ENCODE measurements at places on chromosomes 6 and 20. TPM values are rescaled to one million over a fixed set of nuclear protein-coding genes. Genes with fewer than 3 reads are reported as not detected.
A peak's percentile ranks its signal among the peaks of the same experiment; 100 is the strongest.

- no peak overlapping the region for H3K4me3 ChIP-seq
- no peak overlapping the region for H3K27ac ChIP-seq
- DNase-seq, result no peak
- H3K27me3 ChIP-seq, result no peaks in the 10 kb centered on the region
- H3K4me1 ChIP-seq, result peaks cover 7% of the 10 kb centered on the region
These were observed 349.3 kb downstream of the SOX4 start for GRCh38 chr6:21942897-21943296.

- DNase-seq, result peak; percentile 75
- H3K27me3 ChIP-seq, result no peaks in the 10 kb centered on the region
- H3K36me3 ChIP-seq, result peaks cover 33% of the 10 kb centered on the region
- H3K4me3 ChIP-seq, result peak overlapping the region; percentile 73
- H3K4me1 ChIP-seq, result peaks cover 13% of the 10 kb centered on the region
- H3K27ac ChIP-seq, result peak overlapping the region; percentile 87
These were observed 1.1 kb downstream of the GNL1 start for GRCh38 chr6:30554962-30555815.

DNA sequence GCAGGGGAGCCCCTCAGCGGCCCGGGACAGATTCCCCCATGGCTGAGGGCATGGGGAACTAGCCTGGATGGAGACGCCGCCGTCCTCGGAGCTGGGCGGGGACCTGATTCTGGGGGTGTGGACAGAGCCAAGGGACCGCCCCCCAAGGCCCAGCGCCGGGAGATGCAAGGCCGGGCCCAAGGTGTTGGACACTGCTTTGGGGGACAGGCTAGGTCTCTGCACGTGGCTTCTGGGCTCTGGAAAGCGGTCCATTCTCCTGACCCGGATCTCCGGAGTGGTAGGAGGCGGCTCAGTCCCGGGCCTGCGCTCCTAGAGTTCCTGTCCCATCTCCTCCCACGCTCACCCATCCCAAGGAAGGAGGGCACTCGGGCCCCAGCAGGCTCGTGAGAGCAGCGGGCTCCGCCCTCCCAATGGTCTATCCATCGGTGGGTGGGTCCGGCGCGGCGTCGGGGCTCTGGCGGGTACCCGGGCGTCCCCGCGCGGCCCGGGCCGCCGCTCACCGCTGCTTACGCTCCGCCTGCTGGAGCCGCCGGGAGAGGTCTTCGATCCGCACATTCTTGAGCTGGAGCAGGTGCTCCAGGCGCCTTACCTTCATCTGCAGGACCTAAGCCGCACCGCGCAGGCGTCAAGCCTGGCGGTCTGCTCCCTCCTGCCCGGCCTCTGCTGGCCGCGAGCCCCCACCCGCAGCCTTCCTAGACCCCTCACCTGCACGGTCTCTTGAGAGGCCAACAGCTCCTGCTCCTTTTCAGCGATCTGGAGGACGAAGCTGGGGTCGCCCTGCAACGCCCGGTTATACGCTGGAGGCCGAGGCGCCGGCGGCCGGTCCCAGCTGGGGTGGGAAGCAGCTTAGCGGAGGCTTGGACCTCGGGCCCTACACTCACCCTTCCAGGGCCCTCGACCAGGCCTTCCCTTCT lies 3.3 kb downstream of the SPEF1 start:
- peak; percentile 54 for DNase-seq
- peaks cover 52% of the 10 kb centered on the region for H3K27me3 ChIP-seq
- no peak overlapping the region for H3K27ac ChIP-seq
- H3K36me3 ChIP-seq, result no peaks in the 10 kb centered on the region
- no peaks in the 10 kb centered on the region for H3K4me1 ChIP-seq
- H3K4me3 ChIP-seq, result peak overlapping the region; percentile 21

- no peak overlapping the region for H3K27ac ChIP-seq
- H3K36me3 ChIP-seq, result no peaks in the 10 kb centered on the region
- DNase-seq, result no peak
- no peak overlapping the region for H3K4me3 ChIP-seq
These were observed 22.1 kb downstream of the TRAM2 start for GRCh38 chr6:52554684-52555280.

GRCh38 chr6:133855276-133855990 lies 33.5 kb upstream of the TCF21 start:
- H3K27ac ChIP-seq, result no peak overlapping the region
- peak; percentile 25 for DNase-seq
- H3K27me3 ChIP-seq, result peaks cover 39% of the 10 kb centered on the region
- H3K36me3 ChIP-seq, result no peaks in the 10 kb centered on the region
- no peaks in the 10 kb centered on the region for H3K4me1 ChIP-seq
- H3K4me3 ChIP-seq, result peak overlapping the region; percentile 17

GRCh38 chr20:1334761-1335160 lies 5.8 kb upstream of the SDCBP2 start:
- DNase-seq, result peak; percentile 51
- H3K27ac ChIP-seq, result no peak overlapping the region

DNA sequence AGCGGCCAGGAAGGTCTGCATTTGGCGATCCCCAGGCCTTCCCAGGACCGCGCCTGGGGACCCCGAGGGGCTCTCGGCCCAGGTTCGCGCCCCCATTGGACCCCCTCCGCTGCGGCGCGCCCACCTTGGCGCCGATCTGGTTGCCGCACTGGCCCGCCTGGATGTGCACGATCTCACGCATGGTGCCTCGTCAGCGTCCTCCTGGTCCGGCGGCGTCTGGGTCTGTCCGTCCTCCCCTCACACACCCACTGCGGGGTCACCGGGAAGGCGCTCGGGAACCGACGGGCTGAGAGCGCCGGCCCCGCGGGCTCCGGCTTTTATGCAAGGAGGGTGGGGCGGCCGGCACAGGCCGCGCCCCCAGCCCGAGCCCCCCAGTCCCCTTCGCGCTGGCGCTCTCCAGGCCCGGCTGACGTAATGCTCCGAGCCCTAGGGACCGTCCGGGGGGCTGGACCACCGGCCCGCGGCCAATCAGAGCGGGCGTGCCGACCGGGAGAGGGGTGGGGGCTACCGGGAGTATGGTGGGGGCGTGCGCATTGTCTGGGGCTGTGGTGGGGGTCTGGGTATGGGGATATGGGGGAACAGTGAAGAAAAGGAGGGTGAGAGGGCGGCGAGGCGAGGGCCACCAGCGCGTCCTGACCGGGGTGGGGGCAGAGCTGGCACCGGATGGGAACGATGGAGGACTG lies at the start of gene TUBB2B:
Gene TUBB2B (minus strand): TSS at position 291 of the 683 bp plus-strand sequence. CDS start 110 bp downstream, at position 181.
- H3K27me3 ChIP-seq, result peaks cover 59% of the 10 kb centered on the region
- peaks cover 20% of the 10 kb centered on the region for H3K4me1 ChIP-seq
- H3K27ac ChIP-seq, result no peak within 1 kb of the TSS
- H3K36me3 ChIP-seq, result no peaks in the 10 kb centered on the region
- DNase-seq, result peak; percentile 85
- H3K4me3 ChIP-seq, result peak within 1 kb of the TSS; percentile 45

DNA sequence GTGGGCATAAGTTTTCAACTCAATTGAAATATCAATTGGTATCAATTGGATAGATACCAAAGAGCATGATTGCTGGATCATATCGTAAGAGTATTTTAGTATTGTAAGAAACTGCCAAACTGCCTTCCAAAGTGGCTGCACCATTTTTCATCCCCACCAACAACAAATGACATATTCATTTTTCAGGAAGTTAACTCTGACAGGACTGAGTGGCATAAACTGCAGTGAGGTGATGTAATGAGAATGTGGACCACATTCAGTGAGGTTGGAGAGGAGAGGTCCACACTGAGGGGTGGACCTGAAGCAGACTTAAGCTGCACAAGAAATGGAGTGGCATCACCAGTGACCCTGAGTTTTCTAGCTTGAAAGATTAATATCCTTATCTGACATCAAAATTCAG lies 11.6 kb upstream of the CALHM6 start:
- no peak for DNase-seq
- H3K4me1 ChIP-seq, result no peaks in the 10 kb centered on the region
- H3K27me3 ChIP-seq, result no peaks in the 10 kb centered on the region
- no peak overlapping the region for H3K4me3 ChIP-seq
- H3K36me3 ChIP-seq, result no peaks in the 10 kb centered on the region

DNA sequence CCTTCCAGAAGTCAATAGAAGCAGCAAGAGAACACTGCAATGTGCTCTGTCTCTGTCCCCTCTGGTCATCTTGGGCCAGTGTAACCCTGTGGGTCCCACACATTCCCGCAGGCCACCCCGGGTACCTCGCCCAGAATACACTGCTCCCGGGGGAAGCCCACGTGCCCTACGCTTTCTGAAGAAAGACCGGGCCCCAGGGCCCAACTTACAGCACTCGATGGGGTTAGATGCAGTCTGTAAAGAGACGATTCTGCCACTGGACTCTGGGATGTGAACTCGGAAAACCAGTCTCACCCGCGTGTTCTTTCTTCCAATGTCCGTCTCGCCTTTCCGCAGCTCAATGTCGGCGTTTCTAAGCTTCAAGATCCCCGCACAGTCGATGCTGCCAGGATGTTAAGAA lies 68.7 kb downstream of the NFATC2 start:
- H3K27me3 ChIP-seq, result no peaks in the 10 kb centered on the region
- H3K36me3 ChIP-seq, result peaks cover 14% of the 10 kb centered on the region
- no peak overlapping the region for H3K27ac ChIP-seq
- DNase-seq, result no peak

GRCh38 chr20:36320261-36320897 lies 14.2 kb downstream of the DLGAP4 start:
- no peak for DNase-seq
- no peak overlapping the region for H3K4me3 ChIP-seq
- H3K36me3 ChIP-seq, result no peaks in the 10 kb centered on the region
- H3K4me1 ChIP-seq, result no peaks in the 10 kb centered on the region

GRCh38 chr6:50936277-50936681 lies 117.6 kb downstream of the TFAP2B start:
- H3K27me3 ChIP-seq, result no peaks in the 10 kb centered on the region
- H3K27ac ChIP-seq, result no peak overlapping the region
- no peaks in the 10 kb centered on the region for H3K4me1 ChIP-seq
- DNase-seq, result no peak

DNA sequence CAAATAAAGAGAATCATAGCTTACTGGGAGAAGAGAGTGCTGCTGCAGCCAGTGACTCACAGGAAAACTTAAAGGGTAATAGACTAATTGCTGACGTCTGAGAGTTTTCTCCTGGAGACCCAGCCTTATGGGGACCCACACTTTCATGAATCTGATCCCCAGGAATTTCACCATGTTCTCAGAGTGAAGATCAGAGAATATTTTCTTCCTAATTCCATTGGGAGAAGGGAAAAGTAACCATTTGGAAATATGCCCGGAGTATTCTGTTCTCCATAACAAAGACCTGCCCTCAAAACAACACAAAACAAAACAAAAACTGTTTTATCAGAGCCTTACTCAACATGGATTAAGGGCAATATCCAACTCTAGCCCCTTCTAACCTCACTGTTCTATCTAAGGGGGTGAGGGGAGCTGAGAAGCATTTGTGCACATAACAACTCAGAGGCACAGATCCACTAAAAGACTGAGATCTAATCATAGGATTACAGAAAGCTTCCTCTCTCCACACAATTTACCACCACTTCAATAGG lies 168.2 kb upstream of the SSTR4 start:
- no peak overlapping the region for H3K4me3 ChIP-seq
- no peak overlapping the region for H3K27ac ChIP-seq
- peaks cover 3% of the 10 kb centered on the region for H3K27me3 ChIP-seq

DNA sequence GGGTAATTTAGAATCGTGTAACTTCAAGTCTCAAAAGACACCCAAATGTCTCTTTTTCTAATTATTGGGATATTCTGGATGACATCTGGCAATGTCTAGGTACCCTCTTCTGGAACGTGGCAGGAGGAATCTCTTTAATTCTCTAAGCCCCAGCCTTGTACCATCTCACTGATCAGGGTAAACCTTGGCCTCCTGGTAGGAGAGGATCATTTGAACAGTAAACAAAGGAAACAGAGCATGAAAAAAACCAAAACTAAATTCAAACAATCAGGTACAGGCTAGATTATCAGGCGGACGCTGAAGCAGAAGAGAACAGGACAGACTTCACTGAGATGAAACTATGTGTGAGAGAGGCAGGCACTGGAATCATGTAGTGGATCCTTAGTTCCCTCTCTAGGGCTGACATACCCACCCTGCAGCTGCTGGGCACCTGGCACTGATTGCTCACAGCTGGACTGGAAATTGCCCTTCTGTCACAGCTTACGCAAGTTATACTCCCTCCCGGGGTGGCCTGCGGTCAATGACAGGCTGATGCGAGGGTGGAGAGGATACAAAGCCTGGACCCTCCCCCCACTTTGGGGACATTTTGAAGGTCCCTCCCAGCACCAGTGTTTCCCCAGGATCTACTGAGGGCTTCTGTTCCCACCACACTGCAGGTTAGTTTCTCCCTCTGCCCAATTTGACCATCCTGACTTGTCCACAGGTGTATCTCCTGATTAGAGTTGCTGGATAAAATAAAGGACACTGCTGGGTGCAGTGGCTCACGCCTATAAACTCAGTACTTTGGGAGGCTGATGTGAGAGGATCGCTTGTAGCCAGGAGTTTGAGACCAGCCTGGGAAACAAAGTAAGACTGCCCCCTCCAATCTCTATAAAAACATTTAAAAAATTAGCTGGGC lies 20.6 kb upstream of the ZBTB24 start:
- H3K4me1 ChIP-seq, result no peaks in the 10 kb centered on the region
- no peaks in the 10 kb centered on the region for H3K27me3 ChIP-seq
- no peak for DNase-seq
- no peaks in the 10 kb centered on the region for H3K36me3 ChIP-seq

DNA sequence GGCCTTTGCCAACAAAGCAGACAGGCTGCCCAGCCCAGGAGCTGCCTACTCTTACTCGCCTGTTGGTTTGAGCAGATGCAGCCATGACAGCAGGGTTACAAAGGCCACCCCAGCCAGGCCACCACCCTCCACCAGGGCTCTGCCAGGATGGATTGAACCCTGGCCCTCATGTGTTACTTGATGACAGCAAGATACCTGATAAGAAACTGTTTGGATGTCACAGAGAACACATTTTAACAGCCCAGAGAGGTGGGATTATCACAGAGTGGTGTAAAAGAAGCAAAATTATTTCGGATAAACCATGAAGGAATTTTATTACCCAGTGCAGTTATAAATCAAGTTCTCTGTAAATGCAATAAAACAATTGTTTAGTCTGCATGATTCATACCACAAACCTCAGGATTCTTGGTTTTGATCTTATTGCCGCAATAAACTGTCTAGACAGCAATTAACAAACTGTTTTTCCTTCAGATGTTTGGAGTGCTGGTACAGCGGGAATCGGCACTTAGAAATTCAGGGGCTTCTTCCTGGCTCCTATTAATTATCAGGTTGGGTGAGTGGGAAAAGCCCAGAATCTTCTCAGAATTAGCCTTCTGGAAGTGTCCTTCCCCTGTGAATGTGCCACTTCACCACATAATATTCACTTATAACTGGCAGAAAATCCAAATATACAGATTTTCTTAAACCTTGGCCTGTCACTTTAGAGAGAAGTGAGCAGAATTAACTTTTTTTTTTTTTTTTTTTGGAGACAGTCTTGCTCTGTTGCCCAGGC lies 58.0 kb upstream of the SALL4 start:
- H3K36me3 ChIP-seq, result no peaks in the 10 kb centered on the region
- peak; percentile 25 for DNase-seq
- H3K27ac ChIP-seq, result no peak overlapping the region
- no peak overlapping the region for H3K4me3 ChIP-seq
- no peaks in the 10 kb centered on the region for H3K4me1 ChIP-seq

Gene ABCC10
- total RNA-seq, result 25.6 TPM

Gene KHDC1L
- not detected for total RNA-seq

Gene VSX1
- not detected for total RNA-seq

Gene PHACTR1
- 33.9 TPM for total RNA-seq

Gene ZNF391
- total RNA-seq, result 3.7 TPM

Gene CST2
- not detected for total RNA-seq

Gene KHDRBS2
- total RNA-seq, result 5.0 TPM

Gene NHSL1
- total RNA-seq, result 8.4 TPM
